ENCODE measurements at places on chromosomes 4 and X.

GRCh38 chrX:42759881-42760280 is 18.1 kb downstream of the PPP1R2C start:
- DNase-seq, result no peak

DNA sequence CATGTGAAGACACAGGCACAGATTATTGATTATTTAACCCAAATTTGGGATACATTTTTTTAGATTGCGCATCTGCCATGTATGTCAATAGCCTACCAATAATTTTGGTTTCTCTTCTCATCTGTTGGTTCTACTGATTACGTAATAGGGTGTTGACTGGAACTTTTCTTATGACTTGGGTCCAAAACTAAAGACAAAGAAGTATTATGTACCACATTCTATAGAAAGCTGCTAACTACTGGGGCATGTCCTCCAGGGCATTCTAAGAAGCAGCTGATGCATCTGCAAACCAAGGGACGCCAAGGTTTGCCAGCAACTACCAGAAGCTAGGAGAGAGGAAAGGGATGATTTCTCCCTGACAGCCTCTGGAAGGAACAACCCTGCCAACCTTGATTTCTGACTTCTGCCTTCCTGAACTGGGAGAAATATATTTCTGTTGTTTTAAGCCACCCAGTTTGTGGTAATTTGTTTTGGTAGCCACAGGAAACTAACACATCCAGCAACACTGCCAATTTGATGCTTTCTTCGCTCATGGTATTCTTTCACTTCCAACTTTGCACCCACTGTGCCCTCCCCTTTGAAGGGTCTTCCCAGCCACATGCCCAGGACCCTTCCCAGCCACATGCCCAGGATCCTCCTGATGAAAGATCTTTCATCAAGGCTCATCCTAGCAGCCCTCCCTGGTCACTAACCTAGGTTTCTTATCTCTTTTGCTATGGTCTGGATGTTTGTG is 15.9 kb upstream of the TLR1 start:
- no peak for DNase-seq

DNA sequence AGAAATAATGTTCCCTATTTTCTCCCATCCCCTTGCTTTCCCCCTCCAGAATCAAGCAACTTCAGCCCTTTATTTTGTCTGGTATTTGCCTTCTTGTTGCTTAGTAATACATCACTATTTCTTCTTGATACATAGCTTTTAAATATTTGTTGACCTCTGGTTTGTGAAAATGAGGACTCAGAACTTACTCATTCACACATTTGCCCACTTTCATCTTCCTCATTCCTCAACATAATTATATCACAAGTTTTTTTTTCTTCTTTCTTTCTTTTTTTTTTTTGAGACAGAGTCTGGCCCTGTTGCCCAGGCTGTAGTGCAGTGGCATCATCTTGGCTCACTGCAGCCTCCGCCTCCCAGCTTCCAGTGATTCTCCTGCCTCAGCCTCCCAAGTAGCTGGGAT is 28.9 kb upstream of the NDUFC1 start:
- DNase-seq, result no peak

DNA sequence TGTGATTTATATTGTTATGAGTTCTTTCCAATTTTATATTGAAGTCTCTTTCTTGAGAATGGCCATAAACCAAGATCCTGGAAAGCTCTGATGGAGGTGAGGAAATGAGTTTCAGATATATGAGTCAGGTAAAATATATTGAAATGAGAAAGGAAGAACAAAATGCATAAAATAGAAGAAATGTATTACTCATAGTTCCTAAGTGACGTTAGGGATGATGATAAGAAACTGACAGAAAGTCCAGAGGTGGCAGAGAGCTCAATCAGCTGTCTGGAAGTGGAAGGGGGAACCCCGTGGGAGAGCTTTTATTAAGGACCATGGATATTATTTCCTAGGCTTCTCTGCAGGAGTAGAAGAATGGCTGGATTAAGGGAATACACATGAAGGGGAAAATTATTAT is 24.6 kb downstream of the UGT2B7 start:
- no peak for DNase-seq

GRCh38 chr4:90084967-90085295 is 42.3 kb upstream of the CCSER1 start:
- no peak for DNase-seq

DNA sequence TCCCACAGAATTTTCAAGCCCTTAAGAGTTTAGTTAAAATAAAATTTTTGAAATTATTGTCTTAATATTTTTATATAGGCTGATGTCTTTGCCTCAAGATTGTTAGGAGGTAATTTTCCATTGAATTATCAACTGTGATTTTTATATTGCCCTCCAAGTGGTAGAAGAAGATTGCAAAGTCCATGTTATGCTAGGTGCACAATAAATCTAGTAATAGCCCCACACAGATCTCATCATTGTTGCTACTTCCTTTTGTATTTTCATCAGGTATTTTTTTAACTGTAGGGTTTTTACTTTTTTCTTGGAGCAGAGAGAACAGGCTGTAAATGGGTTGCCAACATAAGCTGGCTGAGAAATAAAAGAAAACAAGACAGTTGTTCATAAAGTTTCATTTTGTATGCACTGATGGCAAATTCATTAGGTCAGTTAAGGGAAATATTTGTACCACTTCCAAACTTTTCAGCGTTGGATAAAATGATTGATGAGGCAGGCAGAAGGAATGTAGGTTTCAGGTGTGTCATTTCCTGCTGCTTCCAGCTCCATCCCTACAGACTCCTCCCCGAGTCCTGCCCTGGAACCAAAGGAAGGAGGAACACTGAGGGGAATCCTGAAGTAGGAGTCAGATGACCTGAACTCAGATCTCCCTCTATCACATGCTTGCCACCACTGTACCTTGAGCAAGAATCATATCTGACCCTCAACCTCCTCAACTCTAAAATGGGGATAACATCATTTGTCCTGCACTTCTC is 105.5 kb downstream of the PRRG1 start:
- DNase-seq, result no peak

GRCh38 chr4:72442715-72443114 is 126.3 kb downstream of the ADAMTS3 start:
- no peak for DNase-seq

DNA sequence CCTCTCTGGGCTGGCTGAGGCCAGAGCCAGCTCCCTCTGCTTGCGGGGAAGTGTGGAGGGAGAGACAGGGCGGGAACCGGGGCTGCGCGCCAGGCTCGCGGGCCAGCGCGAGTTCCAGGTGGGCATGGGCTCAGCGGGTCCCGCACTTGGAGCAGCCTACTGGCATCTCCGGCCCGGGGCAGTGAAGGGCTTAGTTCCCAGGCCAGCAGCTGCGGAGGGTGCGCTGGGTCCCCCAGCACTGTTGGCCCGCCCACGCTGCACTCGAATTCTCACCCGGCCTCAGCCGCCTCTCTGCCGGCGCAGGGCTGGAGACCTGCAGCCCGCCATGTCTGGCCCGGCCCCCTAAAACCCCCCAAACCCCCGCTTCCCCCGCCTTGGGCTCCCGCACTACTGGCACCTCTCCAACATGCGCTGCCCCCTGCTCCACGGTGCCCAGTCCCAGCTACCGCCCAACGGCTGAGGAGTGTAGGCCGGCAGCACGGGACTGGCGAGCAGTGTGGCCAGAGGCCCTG is 33.8 kb upstream of the FAT4 start:
- no peak for DNase-seq

DNA sequence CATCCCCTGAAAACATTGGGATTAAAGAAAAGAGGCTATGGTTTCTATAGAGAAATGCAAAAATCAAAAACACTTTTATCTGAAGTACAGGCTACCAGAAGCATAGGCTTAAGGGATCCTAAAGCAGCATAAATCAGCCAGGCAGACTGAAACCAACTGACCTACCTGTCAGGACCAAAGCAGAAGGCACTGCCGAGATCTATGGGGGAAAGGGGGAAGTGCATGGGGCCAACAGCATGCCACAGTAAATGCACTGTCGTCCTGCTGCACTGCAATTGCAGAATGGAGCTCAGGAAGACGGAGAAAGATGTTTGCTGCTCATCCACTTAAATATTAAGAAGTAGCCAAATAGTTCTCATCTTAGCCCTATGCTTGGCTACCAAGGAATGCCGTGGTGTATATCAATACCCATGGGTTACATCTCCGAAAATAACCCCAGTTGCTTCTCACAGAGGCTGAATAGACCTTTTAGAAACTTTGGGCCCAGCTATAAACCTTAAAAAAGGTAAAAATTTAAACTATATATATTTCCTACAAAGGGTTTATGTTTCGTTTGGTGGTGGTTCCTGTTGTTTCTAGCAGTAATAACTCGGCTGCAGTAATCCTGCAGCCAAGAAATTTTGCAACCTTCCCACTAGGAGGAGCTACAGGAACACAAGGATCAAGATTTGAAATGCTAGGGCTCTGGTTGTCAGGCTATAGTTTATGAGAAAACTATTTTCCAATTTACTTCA is 312.2 kb upstream of the DIAPH2 start:
- no peak for DNase-seq

DNA sequence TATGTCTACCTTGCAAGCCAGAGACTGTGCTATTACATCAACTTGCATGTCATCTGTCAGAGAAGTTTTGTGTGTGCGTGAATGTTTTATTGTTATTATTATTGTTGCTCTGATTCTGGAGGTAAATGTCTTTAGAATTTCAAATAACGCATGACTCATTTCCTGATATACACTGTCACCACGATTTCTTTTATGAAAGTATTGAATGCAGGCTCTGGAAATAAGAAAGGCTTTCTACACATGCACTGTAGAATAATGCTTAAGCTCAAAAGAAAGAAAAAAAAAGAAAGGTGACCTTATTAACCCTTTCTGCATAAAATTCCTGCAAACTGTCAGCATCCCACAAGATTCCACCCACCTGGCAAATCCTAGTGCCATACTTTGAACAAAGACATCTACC is 632.9 kb downstream of the ZNF674 start:
- DNase-seq, result no peak

DNA sequence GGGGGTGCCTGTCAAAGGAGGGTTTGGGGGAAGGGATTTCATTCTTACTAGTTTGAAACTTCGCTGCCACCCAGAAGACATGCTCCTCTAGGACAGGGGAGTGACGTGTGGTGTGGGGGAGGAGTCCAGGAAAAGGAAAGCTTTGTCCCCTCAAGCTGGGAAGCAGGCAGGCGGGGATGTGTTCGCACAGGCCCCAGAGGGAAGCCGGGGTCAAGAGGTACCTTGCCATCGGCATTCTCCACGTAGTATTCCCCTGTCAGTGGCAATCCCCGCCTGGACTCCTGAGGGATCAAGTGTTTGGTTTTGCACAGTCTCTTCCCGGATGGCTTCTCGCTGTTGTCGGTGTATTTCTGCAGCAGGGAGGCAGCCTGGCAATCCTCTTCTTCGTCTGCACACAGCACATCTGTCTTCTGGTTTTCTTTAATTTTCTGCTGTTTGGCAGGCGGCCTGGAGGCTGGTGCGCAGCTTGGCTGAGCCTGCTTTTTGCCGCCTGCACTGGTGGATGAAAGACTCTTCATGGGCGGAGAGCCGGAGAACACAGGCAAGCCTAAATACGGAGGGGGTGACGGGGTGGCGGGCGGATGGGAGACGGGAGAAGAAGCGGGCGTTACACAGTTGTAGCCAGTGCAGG is 35.1 kb downstream of the BCOR start:
- no peak for DNase-seq

- DNase-seq, result no peak
Measured at GRCh38 chrX:53004038-53004437, 44.6 kb upstream of the GPR173 start.

- peak; percentile 15 for DNase-seq
Measured at GRCh38 chrX:40167850-40168479, 70.2 kb upstream of the BCOR start.

GRCh38 chr4:21856301-21856700 is 92.3 kb downstream of the KCNIP4 start:
- no peak for DNase-seq

- DNase-seq, result no peak
Measured at GRCh38 chr4:16227462-16227868, 1.2 kb upstream of the TAPT1 start.

DNA sequence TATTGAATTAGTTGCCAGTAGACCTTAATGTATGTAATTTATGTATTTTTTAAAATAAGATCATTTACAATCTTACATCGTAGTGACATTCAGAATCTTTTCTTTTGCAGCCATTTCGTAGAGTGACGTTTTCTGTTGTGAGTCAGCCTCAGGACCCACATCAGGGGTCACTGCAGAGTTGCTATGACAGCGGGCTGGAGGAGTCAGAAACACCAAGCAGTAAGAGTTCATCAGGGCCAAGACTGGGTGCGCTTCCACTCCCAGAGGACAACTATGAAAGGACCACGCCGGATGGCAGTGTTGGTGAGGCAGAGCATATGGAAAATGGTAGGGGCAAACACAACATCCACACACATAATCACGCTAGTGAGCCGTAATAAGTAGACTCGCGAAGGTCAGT is 199.9 kb downstream of the PCDH7 start:
- DNase-seq, result no peak

- DNase-seq, result no peak
Measured at GRCh38 chr4:38091636-38092035, 131.4 kb downstream of the PTTG2 start.

DNA sequence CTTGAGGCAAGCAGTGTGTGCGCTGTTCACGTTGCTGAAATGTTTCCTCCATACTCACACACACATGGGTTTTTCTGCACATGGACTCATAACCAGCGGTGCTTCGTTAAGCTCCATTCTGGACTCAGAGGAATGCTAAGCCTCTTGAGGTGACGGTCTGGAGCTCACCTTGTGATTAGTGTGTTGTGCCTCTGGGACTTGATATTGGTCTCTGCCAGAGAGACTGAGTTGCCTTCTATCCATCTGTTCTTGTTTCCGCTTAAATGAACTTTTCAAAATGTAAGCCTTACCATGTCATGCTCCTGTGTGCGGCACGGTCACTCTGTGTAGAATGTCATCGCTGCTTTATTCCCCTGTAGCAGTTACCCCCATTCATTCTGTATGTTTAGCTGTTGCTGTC is 42.5 kb downstream of the ADD1 start:
- DNase-seq, result no peak

DNA sequence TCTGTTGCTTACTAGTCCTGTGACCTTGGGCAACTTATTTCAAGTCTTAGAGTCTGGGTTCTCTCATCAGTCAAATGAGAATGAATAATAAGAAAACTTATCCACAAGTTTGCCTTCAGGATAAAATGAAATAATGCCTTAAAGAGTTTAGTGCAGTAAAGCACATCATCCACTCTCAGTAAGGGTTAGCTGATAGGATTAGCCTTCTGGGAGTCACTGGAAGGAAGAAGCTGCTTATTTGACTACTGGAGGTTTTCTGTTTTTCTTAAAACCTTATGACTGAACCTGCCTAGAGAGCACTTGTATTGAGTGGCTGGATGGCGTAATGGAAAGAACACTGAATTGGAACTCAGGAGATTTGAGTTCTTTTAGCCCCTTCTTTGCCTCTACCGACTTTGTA is 1.8 kb downstream of the RNF128 start:
- no peak for DNase-seq

- DNase-seq, result no peak
Measured at GRCh38 chrX:2710041-2710840, 19.1 kb downstream of the CD99 start.

Measured in amygdala (tissue), 56 donors.